ENCODE measurements at places on chromosomes 16 and 17.

GRCh38 chr17:59238906-59239305 is 18.6 kb downstream of the GDPD1 start:
- DNase-seq = no peak

- DNase-seq = no peak
Measured at GRCh38 chr17:78958641-78959127, 21.0 kb downstream of the LGALS3BP start.

- DNase-seq = no peak
Measured at GRCh38 chr16:79713609-79714309, 113.2 kb upstream of the MAF start.

GRCh38 chr17:65885541-65886312 is 306.2 kb downstream of the CEP112 start:
- DNase-seq = no peak

GRCh38 chr17:46020023-46020761 is 21.1 kb downstream of the STH start:
- DNase-seq = peak; percentile 73

GRCh38 chr16:86510465-86511261 is at the start of gene FOXF1:
Gene FOXF1, plus strand, starts transcription at chr16:86510527. Its CDS starts 43 bp downstream, at chr16:86510570.
- DNase-seq = no peak

GRCh38 chr17:1197781-1198490 is 18.2 kb upstream of the ABR start:
- peak; percentile 75 for DNase-seq

GRCh38 chr17:44363613-44364159 is at the start of gene FAM171A2:
Gene FAM171A2, minus strand, starts transcription at chr17:44363853. Its CDS starts 139 bp downstream, at chr17:44363714.
- DNase-seq = peak; percentile 58

GRCh38 chr16:12356632-12357340 is 380.3 kb downstream of the SNX29 start:
- no peak for DNase-seq

GRCh38 chr17:57506774-57507127 is 238.3 kb downstream of the CCDC182 start:
- no peak for DNase-seq

DNA sequence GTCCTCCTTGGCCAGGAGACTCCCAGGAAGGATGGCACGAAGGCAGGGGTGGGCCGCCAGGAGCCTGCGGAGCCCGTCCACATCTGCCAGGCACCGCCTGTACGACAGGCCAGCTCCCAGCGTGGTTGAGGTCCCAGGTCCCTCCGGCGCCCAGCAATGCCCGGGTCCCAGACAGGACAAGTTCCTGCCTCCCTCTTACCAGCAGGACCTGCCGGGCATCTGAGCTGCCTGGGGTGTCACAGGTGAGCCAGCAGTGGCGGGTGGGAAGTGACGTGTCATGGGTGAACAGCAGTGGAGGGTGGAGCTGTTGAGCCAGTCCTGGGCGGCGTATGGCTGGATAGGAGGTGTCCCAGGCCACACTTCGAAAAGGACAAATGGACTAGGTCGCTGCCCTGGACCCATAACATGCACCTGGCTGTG is 15.7 kb upstream of the BAHCC1 start:
- no peak for DNase-seq

DNA sequence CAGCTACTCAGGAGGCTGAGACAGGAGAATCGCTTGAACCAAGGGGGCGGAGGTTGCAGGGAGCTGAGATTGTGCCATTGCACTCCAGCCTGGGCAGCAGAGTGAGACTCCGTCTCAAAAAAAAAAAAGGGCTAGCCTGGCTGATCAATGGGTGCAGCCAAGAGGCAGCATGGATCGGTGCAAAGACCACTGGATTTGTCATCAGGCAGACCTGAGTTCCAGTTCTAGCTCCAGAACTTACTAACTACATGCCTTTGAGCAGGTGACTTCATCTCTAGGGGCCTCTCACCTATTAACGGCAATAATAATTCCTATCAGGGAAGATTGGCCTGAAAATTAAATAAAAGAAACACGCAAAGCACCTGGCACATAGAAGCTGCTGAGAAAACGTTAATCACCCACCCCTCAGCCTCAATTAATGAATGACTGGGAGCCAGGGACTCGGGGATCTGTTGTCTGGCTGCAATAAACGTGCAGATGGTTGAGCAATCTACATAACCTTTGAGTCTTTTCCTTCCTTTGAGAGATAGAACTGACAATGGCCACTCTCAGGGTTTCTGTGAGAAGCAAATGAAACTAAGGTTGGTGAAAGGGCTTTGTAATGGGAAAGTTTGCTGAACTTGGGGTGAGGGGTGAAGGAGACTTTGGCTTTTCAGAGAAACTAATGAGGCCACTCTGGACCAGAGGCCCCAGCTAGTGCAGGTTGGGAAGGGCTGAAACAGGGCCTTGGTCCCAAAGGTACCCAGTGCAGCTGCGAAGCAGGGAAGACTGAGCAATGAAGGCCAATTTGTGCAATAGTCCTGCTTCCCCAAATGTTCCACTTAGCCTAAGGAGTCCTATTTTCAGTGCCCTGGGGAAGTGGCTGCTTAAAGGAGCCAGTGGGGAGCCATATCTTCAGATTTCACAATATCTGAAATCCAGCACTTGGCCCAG is 7.6 kb downstream of the SEZ6L2 start:
- no peak for DNase-seq

DNA sequence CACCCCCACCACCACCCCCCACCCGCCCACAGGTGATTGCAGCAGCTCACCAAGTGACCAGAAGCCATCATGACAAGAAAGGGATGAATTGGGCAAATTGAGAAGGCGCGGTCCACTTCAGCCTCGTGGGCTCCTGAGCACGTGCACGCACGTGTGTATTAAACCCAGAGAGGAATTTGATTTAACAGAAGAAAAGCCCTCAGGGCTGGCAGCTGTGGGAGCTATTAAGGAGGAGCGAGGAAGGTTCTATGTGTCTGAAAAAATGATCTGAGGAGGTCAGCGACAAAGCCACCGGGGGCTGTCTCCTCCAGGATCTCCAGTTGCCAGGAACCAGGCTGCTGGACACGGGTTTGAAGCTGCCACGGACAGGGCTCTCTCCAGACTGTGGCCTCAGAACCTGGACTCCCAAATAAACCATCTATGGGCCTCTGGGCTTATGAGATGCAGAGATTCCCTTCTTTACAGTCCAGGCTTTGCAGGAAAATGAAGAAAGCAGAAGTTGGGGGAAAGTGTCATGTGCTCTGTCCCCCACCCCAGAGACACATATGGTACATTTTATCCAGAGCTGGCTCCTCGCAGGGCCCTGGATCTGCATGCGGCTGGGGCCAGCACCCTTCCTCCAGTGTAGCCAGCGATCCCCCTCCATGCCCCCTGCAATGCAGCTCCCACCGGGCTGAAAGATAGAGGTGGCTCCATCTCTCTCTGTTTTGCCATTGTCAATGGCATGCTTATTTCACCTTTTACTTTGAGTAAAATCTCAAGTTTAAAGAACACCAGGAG is 219.7 kb upstream of the RPL38 start:
- DNase-seq = no peak
